ENCODE measurements at places on chromosomes 2 and 18.

DNA sequence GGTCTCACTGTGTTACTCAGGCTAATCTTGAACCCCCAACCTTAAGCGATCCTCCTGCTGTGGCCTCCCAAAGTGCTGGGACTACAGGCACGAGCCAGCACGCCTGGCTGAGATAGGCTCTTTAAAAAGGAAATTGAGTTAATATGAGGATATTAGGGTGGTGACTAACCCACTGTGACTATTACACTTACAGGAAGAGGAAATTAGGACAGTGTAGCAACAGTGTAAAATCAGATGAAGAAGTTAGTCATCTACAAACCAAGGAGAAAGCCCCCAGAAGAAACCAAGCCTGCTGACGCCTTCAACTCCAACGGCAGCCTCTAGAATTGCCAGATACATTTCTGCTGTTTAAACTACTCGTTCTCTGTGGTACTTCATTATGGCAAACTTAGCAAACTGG is 711.9 kb downstream of the SUCLG1 start:
- DNase-seq: no peak

- DNase-seq: peak; percentile 47
Observed at GRCh38 chr2:164737612-164738081, 104.0 kb downstream of the COBLL1 start.

DNA sequence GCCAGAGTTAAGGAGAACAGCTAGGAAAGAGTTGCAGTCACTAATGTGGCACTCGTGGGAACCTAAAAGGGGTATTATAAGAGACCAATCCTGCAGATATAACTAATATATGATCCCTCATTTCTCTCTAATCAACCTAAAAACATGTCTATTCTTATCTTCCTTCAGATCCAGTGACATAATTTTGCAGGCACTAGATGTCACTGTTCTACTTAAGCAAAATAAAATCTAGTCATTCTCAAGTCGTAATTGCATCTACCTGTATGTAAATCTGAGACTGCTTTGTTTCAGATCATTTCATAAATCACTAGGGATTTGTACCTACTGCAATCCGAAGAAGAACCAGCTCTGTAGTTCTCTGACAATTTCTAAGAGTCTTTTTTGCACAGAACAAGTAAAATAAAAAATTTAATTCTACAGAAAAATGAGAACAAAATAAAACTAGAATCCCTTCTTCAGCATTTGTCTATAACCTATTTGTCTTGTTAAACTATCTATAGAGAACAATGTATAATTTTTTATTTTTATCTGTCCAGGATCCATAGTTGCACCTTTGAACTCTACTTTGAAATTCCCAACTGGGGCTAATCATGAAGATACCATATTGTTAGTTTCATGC is 56.5 kb upstream of the ERBB4 start:
- no peak for DNase-seq

GRCh38 chr2:201854221-201854801 is 48.0 kb downstream of the CDK15 start:
- DNase-seq: peak; percentile 93

- no peak for DNase-seq
Observed at GRCh38 chr18:2905854-2906703, 59.3 kb downstream of the EMILIN2 start.

DNA sequence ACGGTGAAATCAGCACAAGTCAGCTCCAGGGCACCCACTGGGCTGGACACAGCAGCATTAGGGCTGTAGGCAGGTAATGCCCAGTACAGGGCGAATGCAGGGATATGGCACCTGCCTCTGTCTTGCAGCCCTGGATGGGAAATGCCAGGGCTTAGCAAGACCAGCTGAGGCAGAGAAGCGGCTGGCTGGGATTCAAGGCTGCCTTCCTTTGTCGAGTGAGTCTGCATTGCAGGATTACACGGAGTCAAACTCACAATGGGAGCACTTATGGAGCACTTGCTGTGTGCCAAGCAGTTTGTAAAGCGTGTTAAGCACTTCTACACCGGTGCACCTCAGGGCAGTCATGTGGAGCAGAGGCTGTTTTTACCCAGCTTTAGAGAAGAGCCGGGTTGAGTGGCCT is 87.3 kb upstream of the HDAC4 start:
- DNase-seq: no peak

DNA sequence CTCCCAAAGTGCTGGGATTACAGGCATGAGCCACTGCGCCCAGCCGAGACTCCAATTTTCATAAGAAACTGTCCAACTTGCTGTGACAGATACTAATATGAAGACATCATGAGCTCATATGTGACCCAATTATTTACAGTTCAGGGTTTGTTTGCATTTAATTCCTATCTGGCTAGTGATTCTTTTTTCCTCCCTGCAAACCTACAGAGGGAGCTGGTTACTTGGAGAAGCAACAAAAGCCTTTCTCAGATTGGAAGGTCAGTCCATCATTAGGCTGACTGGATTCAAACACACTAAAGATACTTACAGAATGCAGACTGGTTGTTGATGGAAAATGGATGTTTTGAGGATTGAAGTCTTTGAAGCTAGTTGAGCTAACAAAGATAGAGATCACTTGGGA is 176.4 kb downstream of the ANKRD44 start:
- no peak for DNase-seq

- DNase-seq: no peak
Observed at GRCh38 chr2:158745067-158745865, 49.9 kb upstream of the DAPL1 start.

DNA sequence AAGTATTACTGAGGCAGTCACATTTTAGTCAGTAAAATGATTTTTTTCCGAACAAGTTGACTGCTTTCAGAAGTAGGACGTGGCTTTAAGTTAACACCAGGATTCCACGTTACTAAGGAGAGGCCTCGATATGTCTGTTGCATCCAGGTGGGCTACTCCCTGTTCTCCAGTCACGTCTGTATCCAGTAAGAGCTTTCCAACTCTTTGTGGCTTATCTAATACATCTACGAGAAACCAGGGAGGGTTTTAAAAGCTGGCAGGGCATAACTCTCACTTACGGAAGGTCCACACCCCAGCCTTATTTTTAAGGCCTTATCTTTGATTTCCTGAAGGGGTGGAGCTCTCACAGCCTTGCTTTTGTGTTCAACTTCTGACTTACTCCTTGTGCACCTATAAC is 99.2 kb downstream of the SLC8A1 start:
- no peak for DNase-seq

DNA sequence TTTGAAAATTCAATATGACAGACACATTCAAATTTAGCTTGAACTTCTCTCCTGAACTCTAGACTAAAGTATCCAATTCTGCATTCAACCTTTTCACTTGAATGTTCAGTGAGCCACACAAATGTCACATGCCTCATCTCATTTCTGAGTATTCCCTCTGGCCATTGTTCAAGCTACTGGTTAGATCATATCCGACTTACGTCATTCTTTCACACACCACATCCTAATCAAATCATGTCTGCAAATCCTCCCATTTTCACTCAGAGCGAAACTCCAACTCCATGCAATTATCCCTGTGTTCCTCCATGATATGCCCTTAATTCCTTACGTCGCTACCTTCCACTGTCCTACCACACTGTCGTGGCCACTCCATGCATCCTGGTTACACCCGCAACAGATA is 425.1 kb downstream of the CBLN2 start:
- no peak for DNase-seq

DNA sequence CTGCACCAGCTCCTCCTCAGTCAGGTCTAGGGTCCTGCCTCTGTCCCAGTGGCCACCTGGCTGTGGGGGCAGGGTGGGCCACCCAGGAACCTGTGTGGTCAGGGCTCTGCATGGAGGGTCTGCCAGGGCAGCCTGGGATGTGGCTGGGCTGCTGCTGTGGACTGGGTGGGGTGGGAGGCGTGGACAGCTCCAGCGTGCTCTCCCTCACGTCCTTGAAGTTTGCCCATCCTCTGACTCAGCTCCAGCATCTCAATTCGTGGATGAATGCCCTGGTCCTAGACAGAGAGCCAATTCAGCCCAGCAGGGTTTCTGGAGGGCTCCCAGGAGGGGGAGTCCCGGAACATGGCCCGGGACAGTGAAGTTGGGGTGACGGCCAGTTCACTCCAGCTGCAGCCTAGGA is 64.3 kb upstream of the EPAS1 start:
- no peak for DNase-seq

DNA sequence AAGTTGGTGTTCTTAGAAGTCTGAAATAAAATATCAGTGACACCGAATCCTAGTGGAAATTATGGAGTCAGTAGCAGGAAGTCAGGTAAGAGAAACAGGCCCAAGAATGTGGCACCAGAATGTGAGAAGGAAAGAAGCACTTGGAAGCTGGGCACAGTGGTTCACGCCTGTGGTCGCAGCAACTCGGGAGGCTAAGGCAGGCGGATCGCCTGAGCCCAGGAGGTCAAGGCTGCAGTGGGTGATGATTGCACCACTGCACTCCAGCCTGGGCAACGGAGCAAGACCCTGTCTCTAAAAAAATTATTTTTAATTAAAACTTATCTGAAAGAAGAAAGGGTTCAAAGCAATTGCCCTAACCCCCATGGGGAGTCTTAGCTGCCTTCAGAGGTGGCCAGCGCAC is 268.3 kb upstream of the SALL3 start:
- DNase-seq: no peak

DNA sequence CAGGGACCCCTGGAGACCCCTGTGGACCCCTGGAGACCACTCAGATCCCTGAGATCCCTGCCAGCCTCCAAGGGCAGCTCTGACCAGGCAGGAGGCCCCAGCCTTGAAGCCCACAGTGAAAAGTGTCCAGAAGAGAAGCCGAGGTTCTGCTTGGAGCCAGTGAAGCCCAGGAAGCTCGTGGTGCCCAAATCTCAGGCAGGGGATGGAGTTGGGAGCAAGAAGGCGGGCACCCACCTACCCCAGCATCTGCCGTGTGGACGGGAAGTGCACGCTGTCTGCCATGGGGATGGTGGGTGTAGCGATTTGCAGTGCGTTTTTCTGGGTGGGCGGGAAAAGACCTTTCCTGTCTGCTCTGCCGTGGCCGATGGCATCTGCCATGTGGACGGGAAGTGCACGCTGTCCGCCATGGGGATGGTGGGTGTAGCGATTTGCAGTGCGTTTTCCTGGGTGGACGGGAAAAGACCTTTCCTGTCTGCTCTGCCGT is 120.6 kb upstream of the CTDP1 start:
- DNase-seq: no peak

GRCh38 chr2:179050755-179051154 is 818 bp upstream of the CCDC141 start:
- DNase-seq: no peak

DNA sequence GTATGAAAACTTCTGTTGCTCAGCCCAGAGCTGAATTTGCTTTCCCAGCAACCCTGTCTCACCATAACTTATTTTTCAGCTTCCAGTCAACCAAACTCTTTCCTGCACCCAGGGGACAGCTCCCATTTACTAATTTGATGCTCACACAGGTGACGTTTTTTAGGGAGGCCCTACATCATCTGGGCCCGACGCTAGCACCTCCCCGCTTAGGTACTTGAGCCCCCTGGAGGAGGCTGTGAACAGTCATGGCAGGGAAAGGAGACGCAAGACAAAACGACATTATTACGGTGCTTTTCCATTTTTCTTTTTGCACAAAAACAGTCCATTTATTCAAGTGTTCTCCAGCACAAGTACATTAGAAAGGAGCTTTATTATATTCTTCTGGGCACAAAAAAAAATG is 59.2 kb upstream of the POMC start:
- DNase-seq: no peak

DNA sequence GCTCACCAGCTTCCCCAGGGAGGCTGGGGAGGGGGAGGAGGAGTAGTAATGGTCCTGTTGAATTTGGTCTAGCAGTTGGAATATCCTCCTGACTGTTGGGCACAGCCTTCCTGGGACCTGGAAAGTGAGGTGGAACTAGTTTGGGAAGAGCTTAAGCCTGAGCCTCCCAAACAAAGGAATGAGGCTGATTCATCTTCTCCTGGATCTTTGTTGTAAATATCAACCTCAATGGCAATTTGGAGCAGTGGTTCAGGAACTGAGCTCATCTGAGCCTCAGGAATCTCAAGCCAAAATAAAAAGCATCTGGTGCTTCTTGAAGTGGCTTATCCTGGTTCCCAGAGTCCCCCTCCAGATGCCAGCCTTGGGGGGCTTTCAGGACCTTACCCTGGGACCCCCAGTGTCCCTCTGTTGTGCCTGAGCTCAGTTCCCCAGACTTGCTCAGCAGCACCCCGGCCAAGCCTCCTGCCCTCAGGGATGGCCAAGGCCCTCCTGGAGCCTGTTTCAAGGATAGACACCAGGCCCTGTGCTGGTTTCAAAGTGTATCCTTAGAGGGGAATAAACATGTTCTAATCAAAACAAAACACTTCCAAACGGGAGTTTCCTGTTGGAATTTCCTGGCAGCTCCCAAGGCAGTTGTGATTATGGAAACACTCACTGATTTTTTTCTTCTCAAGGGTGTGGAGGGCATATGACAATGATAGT is 112.6 kb downstream of the DDX1 start:
- no peak for DNase-seq

DNA sequence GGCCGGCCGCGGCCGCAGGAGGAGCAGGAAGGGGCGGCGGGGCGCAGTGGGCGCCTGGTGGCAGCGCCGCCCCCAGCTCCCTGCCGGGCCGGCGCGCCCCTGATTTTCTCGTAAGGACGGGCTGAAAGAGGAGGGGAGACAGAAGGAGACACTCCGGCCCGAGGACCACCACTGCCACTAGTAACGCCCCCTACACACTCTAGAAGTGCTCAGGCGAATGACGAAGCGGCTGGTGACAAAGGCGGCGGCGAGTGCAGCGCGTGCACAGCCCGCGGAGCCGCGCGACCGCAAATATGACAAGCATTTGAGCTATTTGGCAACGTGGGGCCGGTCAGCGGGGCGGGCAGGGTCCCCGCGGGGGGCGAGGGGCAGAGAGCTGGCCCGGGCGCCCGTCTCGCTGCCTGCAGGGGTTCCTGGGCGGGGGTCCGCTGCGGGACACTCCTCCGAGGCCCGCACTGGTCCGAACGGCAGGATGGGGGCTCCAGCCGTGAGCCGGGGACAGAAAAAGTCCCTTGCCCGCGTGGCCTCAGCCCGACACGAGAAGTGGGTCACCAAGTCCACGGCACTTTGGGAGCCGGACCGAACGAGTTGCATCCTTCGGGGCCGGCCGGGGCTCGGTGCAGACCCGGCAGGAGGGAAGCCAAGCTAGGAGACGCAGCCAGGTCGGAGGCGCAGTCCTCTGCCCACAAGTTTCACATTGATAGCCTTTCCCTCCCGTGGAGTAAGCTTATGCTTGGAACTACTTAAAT is 524 bp upstream of the SERTAD2 start:
- no peak for DNase-seq

DNA sequence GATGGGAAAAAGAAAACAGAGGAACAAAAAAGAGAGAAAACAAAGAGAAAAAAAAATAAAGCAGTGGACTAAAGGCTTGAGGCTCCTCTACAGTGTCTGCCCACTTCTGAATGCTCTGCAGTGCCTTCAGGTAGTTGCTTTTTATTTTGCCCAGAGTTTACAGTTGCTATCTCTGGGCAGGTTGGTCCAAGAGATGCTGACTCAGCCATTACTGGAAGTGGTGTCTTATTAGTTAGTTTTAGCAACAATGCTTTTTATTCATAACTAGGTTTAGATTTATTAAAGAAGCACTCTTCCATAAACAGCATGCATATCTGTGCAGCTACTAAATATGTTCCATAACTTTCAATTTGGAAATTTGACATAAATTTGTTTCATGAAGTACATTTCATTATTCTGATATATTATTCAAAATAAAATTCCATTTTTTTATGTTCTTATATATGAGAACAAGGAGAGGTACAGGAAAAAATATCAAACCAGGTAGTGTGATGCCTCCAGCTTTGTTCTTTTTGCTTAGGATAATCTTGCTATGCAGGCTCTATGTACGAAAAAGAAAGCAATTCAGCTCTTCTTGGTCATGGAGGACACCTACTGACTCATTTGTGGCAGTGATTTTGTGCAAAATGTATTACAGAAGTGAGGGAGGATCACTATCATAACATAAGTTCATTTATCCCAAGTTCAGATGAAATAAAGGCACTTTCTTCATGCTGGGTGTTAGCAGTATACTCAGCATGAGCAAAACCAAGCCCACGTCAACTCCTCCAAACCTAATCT is 69.5 kb downstream of the RPIA start:
- no peak for DNase-seq

All from kidney epithelial cell (primary cell).